ENCODE measurements at places on chromosomes 5 and 9.
A peak's percentile ranks its signal among the peaks of the same experiment; 100 is the strongest.

DNA sequence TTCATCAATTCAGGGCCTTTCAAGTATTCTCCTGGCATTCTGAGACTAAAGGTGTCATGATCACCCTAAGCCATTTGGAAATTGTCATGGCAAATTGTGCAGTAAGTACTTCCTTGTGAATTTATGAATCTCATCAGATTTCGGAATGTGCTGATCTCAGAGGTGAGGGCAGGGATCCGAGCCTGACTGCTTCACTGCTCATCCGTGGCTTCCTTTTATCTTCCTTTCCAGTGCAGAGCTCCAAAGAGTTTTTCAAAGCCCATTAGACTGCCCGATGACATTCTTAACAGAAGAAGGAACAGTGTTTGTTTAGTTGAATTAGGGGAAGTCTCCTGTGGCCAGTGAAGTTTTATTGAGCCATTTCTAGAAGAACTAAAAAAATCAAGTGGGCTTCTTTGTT, 182.8 kb upstream of the GDNF start:
- no peak for DNase-seq

DNA sequence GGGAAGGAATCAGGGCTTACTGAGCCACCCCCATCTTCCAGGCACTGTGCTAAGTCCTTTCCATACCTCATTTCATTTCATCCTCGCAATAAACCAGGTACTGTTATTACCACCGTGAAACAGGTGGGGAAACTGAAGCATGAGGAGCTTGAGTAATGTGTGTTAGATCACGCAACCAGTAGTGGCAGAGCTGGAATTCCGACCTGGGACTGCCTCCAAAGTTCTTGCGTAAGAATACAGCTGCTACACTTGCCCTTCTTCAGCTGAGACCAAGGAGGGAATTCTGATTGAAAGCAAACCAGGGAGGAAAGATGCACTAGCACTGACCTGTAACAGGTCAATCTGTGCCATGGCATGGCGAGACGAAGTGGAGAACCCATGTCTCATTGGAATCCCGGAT, 113.4 kb upstream of the MSX2 start:
- DNase-seq: no peak

- DNase-seq: no peak
Observed at GRCh38 chr5:145557345-145557744, 277.8 kb downstream of the PRELID2 start.

- no peak for DNase-seq
Observed at GRCh38 chr9:92562461-92562967, 26.7 kb upstream of the ECM2 start.

GRCh38 chr5:141850244-141850768, 27.9 kb downstream of the PCDH1 start:
- DNase-seq: peak; percentile 38

DNA sequence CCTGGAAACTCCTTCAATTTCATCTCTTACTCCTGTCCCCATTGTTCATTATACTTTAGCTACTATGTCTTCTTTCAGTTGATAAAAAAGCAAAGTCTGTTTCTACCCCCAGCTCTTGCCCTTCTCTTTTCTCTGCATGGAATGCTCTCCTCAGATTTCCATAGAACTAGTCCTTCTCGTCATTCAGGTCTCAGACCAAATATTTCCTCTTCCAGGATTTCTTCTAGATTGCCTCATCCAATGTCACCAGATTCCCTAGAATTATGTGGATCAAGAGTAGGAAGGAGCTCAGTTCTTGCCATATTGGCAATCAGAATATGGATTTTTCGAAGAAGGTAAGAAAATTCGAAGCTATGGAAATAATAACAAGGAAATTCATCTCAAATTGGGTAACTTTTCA, 176.1 kb downstream of the GABRG2 start:
- DNase-seq: no peak

DNA sequence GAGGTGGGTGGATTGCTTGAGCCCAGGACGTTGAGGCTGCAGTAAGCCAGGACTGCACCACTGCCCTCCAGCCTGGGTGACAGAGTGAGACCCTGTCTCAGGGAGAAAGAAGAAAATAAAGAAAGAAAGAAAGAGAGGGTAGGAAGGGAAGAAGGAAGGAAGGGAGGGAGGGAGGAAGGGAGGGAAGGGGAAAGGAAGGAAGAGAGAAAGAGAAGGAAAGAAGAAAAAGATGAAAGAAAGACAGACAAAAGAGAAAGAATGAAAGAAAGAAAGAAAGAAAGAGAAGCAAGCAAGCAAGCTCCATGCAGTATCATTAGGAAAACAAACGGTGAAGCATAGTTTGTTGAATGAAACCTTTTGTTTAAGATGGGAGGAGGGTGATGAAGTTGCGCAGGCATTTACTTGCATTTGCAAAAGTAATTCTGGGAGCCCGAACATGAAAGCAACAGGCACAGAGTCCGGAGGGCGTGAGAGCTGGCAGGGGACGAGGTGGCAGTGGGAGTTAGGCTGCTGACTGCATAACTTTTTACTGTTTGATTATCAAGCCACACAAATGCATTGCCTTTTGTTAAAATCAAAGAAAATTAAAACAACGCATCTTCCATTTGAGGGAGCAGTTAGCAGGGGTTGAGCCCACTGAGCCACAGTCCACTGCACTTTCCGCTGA, 26.0 kb upstream of the CEP72 start:
- no peak for DNase-seq

DNA sequence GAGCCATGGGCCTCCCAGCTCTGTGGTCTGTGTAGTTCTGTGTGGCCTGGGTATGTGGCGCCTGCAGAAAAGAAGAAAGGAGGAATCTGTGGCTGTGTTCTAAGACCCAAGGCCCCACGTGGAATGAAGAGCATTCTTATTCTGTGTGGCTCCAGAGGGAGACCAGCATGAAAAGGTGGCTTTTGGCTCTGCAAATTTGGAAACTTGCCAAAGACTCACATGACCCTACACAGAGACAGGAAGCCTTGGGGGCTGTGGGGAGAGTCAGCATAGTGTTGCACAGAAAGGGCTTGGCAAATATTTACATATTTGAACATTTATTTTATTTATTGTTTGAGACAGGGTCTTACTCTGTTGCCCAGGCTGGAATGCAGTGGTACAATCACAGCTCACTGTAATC, 193.3 kb downstream of the TMEM38B start:
- DNase-seq: no peak

- DNase-seq: peak; percentile 32
Observed at GRCh38 chr9:122912964-122913673, at the start of gene ZBTB6. ZBTB6 (minus strand) TSS chr9:122913323; CDS start chr9:122912072, 1,251 bp downstream.

GRCh38 chr9:136640171-136641111, 22.3 kb upstream of the EGFL7 start:
- DNase-seq: no peak

DNA sequence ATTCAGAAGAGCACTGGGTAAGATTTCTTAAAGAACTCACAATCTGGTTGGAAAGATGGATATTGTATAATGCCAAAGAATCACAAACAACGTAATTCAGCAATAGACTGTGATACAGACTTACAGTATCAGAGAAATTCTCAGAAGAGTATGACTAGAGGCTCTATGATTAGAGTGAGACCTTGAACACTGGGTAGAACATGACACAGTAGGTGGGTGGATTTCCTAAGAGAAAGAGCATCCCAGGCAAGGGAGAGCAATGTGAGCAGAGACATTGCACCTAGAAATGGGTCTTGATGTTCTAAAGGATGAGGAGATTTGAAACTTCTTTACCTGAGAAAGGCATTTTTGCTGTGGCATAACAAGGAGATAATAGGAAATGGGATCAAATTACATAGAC, 27.3 kb upstream of the CAST start:
- DNase-seq: no peak

GRCh38 chr9:134635351-134636148, 6.1 kb upstream of the COL5A1 start:
- no peak for DNase-seq

GRCh38 chr9:107243742-107244141, 39.3 kb upstream of the RAD23B start:
- DNase-seq: no peak
